Posterior vena cava (tissue), 2 donors: ENCODE measurements at places on chromosomes 1 and 21. TPM values are rescaled to one million over a fixed set of nuclear protein-coding genes. Genes with fewer than 3 reads are reported as not detected.

DNA sequence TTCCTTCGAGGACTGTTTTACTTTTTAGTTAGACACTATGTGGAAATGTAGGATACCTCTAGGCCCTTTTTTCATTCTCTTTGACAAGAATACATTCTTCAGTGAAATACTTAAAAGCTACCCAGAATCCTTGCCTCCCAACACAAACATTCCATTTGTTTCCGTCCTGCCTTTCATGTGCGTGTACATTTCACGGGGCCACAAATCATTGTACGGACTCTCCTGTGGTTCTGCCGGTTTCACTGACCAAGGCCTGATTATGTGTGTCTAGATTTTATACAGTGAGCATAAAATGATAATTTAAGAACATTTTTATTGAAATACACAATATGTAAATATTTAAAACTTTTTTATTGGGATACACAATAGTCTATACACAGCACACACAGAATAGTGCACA lies 76.4 kb downstream of the RUNX3 start:
- no peak for DNase-seq

GRCh38 chr1:182408435-182409075 lies 8.1 kb upstream of the TEDDM1 start:
- DNase-seq: no peak

DNA sequence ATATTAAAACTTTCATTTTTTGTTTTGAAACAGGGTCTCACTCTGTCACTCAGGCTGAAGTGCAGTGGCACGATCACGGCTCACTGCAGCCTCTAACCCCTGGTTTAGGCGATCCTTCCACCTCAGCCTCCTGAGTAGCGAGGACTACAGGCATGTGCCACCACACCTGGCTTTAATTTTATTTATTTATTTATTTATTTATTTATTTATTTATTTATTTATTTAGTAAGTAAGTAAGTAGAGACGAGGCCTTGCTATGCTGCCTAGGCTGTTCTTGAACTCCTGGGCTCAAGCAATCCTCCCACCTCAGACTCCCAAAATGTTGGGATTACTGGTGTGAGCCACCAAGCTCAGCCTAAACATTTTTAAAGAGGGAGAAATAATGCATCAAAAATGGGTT lies 1.2 kb upstream of the SETSIP start:
- DNase-seq: no peak

DNA sequence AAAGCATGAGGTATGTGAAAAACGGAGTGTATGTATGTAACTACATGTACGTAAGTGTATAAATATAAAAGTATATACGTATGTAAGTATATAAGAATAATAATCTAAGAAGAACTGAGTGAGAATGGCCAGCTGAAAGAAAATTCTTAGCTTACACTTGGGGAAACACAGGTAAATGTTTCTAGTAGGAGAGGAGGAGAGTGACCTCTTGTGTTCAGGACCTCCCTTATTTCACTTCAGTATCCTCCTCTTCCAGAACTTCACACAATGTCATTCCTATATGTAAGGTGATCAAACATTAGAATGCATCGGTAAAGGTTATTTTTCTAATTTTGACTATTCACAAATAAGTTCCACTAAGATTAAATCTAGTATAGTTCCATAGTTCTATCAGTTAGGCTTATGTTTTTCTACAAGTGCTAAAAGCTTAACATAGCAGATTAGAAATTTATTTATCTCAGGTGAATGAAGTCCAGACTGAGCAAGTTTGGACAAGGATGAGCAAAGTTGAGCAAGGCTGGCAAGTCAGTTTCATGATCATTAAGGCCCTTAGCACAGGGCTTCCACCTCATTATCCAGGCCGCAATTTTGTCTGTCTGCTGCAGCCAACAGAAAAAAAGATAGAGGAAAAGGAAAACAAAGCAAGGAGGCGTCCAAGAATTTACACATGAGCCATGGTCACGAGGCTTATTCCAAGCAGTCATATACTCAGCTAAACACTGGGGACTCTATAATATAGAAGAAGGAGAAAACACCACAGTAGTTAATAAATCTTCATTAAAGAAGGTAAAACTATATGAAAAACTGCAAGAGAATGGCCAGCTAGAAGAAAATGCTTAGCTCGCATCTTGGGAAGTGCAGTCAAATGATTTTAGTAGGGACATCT lies 7.1 kb upstream of the MROH9 start:
- DNase-seq: no peak

DNA sequence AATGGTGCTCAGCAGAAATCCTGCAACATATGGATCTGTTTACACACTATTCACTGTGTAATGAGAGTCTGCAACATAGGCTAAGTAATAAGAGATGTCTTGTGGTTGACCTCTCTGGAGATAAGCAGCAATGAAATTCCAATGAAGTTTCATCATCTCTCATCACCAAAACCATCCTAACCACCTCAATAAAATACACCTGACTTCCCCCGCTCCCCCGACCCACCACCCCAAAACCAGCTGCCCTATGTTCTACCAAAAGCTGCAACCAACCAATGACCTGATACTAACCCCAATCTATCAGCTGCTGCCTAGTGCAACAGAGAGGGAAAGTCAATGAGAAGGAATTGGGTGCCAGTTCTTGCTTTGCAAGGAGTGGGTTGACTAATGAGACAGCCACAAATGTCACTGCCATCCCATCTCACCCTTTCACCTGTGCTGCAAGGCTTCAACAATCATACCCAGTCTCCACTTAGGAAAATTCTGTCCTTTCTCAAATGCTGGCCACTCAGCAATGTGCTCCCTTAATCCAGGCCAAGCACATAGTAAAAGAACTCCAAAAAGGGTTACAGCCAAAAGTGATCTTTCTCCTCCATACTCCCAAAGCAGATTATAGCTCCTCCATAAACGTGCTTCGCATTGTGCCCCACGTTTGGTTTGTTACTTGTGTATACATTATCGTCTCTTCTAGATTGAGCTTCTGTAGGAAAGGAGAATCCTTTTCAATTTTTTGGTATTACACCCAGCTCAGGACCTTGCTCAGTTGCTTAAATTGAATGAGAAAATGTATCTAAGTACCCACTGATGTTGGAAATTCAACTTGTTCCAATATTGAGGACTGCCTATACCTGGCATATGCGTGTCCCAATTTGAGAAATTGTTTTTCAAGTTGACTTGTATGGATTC lies 29.0 kb downstream of the MRPL39 start:
- DNase-seq: no peak

DNA sequence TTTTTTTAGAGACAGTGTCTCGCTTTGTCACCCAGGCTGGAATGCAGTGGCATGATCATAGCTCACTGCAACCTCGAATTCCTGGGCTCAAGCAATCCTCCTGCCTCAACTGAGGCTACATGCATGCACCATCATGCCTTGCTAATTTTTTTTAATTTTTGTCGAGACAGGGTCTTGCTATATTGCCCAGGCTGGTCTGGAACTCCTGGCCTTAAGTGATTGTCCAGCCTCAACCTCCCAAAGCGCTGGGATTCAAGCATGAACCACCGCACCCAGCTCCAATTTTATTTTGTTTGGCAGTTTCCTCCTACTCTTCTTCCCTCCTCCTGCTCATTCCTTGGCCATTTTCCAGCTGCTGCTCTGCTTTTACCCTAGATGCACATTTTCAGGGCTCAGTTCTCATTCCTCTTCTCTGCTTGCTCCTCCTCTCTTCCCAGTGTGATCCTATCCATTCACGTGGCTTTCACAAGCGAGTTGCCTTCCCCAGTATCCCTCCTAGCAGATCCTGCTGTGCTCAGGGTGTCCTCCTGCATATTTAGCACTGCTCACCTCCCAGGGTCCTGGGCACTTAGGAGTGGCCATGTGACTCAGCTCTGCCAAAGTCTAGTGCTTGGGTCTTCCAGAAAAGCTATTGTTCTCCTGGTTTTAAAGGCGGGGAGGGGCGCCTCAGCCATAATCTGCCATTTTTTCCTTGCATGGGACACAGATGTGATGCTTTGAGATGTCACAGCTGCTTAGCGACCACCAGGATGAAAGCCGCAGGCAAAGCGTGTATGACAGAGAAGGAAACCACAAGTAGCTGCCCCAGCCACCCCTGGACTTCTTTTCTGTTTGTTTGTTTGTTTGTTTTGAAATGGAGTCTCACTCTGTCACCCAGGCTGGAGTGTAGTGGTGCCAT lies 33.7 kb downstream of the PSEN2 start:
- DNase-seq: peak; percentile 41

The LCA5L gene
- 1.5 TPM for total RNA-seq

GRCh38 chr1:91725618-91725988 lies 160.3 kb downstream of the TGFBR3 start:
- no peak for DNase-seq

The PDC gene
- not detected for total RNA-seq

DNA sequence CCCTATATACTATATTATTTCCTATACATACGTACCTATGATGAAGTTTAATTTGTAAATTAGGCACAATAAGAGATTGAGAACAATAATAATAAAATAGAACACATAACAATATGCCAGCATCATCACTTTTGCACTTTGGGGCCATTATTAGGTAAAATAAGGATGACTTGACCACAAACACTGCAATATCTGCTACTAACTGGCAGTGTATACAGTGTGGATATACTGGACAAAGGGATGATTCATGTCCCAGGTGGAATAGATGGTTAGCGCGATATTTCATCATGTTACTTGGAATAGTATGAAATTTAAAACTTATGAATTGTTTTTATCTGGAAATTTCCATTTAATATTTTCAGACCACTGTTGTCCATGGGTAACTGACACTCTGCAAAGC lies 35.4 kb upstream of the TXLNA start:
- no peak for DNase-seq

- peak; percentile 91 for DNase-seq
Observed at GRCh38 chr1:158999316-159000069, 10.2 kb upstream of the IFI16 start.

The LIN28A gene
- total RNA-seq: not detected

The LCE3D gene
- not detected for total RNA-seq

DNA sequence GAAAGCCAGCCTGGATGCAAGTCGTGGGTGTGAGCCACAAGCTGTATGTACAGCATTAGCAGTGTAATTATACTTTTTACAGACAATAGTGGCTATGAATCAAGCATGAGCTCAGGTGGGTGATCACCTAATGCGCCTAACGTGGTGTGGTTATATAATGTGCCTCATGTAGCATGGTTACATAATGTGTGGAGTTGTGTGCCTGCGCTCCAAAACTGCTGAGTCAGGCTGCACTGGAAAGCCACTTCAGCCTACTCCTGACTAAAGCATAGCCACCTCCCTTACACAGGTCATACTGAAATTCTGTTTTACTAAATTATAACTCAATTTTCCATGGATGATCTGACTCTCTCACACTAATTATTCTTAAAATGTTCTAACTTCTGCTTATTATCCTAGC lies 69.8 kb downstream of the KCNT2 start:
- DNase-seq: no peak

The NDC1 gene
- total RNA-seq: 6.9 TPM

DNA sequence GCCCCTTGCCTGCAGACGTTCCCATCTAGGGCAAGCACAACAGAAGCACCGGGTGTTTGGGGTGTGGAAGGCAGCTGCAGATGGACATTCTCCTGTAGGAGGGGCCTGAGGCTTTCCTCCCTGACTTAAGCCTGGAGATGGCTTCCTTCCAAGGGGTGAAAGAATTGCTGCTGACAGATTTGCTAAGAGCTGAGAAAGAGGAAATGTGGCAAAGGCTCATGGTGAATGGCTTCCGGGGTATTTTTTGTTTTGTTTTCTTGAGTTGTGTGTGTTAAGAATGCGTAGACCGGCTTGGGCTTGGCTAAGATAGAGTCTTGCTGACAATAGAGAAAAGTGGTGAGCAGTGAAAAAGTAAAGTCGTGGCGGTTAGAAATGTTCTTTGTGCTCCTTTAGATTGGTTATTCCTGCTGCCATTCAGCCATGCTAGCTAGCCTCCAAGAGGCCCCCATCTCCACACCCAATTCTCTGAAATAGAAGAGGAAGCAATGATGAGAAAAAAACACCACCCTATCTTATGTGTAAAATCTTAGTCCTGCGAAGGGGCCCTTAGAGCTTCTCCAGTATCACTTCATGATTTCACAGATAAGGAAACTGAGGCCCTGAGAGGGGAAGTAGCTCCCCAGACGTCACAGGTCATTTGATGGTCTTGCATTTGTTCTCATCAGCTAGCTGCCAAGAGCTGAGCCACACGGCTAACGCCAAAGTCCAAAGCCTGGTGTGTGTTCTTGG lies 36.9 kb downstream of the EIF2D start:
- DNase-seq: no peak

- no peak for DNase-seq
Observed at GRCh38 chr1:50750021-50750619, 209.9 kb downstream of the FAF1 start.

The ETNK2 gene
- total RNA-seq: 7.4 TPM

GRCh38 chr1:180563026-180563827 lies 4.5 kb downstream of the OVAAL start:
- DNase-seq: no peak

The ADGRL2 gene
- 58.9 TPM for total RNA-seq

- no peak for DNase-seq
Observed at GRCh38 chr1:59432531-59433439, 135.9 kb downstream of the FGGY start.

DNA sequence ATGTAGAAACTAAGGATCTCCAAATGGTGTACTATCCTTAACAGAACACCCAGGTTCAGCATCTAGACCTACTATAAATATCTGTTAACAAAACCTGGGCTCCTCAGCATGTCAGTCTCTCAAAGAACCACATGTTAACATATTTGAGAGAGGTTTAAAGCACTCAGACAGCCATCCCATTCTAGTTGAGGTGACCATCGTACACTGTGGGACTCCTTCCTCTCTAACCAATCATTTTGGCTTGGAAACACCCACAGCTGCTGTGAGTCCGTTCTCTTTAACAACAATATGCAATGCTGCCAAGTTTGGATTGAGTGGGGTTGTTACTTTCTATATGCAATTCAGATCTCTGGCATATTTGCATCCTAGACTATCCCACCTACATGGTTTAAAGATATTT lies 105.8 kb downstream of the MRPL39 start:
- DNase-seq: no peak

GRCh38 chr1:18090636-18091035 lies 17.0 kb upstream of the IGSF21 start:
- no peak for DNase-seq

- DNase-seq: no peak
Observed at GRCh38 chr1:203743091-203743571, 21.9 kb upstream of the LAX1 start.

DNA sequence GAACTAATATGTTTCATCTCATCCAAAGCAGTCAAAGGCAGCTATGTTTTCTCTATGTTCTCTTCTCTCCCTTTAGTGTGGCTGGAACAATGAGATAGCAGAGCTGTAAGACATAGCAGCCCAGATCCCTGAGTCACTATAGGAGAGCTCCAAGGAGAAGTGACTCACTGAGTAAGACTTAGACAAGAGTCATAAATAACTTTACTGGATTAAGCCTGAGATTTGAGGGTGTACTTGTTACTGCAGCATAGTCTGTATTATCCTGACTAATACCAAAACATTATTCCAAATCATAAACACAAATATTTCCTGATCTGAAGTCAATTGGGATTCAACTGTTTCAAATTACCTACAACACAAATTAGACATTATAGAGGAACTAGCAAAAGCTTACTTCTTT lies 3.9 kb downstream of the KRTAP19-8 start:
- no peak for DNase-seq

The MYOG gene
- not detected for total RNA-seq
